ENCODE measurements at places on chromosomes 11 and 22.

DNA sequence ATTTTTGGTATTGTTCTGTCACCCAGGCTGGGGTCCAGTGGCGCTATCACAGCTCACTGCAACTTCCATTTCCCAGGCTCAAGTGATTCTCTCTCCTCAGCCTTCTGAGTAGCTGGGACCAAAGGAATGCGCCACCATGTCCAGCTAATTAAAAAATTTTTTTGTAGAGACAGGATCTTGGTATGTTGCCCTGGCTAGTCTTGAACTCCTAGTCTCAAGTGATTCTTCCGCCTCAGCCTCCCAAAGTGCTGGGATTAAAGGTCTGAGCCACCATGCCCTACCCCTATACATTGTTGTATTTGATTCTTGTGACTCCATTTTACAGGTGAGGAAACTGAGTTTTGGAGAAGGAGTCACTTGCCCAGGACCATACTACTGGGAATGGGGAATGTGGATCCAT lies 11.9 kb downstream of the KIAA1671 start:
- DNase-seq, result no peak

GRCh38 chr11:69201066-69201365 lies 45.3 kb downstream of the SMIM38 start:
- DNase-seq, result no peak

- DNase-seq, result no peak
These were observed 125.1 kb downstream of the BCR start for GRCh38 chr22:23305321-23305910.

DNA sequence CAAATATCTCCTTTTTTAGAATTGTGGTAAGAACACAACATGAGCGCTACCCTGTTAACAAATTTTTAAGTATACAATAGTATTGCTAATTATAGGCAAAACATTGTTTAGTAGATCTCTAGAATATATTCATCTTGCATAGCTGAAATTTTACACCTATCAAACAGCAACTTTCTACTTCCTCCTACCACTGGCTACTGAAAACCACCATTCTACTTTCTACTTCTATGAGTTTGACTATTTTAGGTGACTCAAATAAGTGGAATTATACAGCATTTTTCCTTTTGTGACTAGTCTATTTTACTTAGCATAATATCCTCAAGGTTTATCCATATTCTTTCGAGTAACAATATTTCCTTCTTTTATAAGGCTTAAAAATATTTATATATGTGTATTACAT lies 128.4 kb downstream of the FAM76B start:
- no peak for DNase-seq

DNA sequence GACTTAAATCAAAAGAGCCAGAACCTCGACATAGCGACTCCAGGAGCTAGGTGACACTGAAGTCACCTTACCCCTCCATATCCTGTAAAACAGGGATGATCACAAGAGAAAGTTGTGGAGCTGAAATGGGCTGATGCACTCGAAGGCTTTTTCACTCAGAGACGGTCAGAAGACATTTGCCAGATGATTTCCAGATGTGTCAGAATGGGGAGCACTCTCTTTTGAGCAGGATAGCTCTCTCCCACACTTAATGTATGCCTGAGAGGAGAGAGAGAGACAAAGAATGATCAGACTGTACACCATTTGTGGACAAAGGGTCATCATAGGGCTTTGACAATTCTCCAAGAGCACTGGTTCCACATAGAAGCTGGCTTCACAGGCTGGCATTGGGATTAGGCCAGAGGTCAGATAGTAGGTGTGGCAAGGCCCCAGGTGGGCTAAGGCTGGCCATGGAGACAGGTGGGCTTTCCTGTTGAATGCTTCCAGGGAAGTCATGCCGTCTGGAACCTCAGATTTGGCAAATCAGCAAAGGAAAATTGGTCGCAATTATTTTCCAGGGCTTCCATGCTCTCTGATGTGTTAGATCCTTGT lies 42.3 kb upstream of the ETS1 start:
- DNase-seq, result no peak

DNA sequence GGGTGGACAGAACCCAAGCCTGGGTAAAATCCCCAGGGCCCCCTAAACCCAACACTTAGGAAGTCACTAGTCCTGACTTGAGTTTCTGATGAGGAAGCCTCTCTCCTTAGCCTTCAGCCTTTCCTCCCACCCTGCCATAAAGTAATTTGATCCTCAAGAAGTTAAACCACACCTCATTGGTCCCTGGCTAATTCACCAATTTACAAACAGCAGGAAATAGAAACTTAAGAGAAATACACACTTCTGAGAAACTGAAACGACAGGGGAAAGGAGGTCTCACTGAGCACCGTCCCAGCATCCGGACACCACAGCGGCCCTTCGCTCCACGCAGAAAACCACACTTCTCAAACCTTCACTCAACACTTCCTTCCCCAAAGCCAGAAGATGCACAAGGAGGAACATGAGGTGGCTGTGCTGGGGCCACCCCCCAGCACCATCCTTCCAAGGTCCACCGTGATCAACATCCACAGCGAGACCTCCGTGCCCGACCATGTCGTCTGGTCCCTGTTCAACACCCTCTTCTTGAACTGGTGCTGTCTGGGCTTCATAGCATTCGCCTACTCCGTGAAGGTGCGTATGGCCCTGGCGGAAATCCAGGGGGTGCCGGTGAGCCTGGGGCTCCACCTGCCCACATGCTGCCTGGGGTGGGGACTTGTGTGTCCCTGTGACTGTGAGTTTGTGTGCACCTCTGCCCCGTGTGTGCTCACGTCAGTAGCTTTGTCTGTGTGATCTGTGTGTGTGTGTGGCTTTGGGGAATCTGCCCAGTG lies at the start of gene IFITM1:
IFITM1 (plus strand) TSS at position 254 of the 767 bp plus-strand sequence; CDS start at position 385, 131 bp downstream.
- no peak for DNase-seq

GRCh38 chr11:102457865-102458264 lies 5.3 kb upstream of the TMEM123 start:
- no peak for DNase-seq

- no peak for DNase-seq
These were observed 18.7 kb downstream of the SOX6 start for GRCh38 chr11:16337421-16338213.

DNA sequence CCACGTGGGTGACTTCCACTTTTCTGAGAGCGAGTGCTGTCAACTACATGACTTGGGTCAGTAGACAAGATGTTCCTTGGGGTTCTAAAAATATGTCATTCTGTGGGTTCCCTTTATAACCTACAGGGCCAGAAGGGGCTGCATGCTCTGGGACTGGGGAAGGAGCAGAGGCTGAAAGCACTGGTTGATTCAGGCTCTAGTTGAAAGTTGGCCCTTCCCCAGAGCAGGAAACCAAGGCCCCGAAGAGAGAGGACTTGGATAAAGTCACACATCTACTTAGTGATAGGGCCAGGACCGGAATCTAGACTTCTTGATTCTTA lies 9.9 kb downstream of the ADAMTS15 start:
- DNase-seq, result no peak

DNA sequence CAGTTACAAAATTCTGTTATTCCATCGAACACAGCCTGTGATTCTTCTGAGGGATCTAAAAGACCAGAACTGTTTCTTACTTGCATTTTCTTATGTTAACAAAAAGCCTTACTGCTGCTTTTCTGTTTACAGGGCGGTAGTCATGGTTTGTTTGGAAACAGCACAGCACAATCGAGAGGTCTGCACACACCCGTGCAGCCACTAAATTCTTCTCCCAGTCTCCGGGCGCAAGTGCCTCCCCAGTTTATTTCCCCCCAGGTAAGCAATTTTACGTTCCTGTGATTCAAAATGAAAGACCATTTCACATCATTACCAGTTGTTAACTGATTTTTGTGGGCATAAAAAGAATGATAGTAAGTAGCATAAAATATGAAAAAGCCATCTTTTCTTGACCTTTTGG lies 60.8 kb upstream of the ADSL start:
- DNase-seq, result no peak

- no peak for DNase-seq
These were observed 30.0 kb downstream of the PPP2R1B start for GRCh38 chr11:111736181-111736590.

DNA sequence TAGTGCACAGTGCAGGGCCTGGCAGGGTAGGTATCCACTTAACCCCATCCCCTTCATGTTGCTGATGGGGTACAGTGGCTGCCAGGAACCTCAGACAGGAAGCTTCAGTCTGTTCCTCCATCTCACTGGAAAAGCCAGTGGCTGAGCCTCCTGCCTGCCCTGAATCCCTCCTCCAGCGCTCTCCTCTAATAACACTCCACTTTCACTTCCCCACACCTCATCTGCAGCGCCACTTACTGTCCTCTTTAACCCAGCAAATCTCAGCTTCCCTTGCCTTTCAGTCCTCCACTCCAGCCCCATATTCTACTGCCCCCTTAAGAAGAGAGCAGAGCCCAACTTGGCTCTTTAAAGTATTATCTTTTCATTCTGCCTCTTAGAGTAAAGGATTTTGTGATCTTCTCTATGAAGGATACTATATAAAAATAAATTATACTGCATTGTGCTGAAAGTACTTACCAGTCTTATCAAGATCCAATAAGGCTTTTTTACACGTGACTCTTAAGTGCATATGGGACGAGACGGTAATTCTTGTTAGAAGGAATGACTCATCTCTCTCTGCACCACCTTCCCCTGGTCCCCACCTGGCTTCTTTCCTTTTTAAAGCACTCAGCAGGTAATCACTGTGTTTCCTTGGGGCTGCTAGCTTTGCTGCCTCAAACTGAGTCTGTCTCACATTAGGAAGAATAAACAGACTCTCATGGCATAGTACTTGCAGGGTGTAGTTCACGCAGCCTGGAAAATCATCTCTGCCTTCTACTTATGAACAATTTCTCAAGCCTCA lies 238.0 kb upstream of the NARS2 start:
- DNase-seq, result no peak

- DNase-seq, result no peak
These were observed 134.9 kb upstream of the ZC3H12C start for GRCh38 chr11:109958131-109958820.

DNA sequence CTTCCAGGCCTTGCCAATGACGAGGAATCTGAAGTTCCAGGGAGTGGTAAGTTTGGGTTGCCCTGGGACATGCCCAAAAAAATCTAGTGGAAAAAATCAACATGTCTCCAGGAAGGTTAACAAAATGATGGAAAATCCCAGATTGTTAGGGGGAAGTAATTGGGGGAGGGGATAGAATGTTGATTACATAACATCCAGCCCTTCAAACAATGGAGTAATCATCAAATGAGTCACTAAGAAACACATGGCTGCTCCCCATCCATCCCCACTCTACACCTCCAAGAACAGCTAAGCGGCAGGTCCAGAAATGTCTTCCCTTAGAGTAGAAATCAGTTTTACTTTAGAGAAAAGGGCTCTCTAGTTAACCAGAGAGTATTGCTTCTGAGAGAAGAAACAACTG lies 94.9 kb downstream of the ETS1 start:
- no peak for DNase-seq

DNA sequence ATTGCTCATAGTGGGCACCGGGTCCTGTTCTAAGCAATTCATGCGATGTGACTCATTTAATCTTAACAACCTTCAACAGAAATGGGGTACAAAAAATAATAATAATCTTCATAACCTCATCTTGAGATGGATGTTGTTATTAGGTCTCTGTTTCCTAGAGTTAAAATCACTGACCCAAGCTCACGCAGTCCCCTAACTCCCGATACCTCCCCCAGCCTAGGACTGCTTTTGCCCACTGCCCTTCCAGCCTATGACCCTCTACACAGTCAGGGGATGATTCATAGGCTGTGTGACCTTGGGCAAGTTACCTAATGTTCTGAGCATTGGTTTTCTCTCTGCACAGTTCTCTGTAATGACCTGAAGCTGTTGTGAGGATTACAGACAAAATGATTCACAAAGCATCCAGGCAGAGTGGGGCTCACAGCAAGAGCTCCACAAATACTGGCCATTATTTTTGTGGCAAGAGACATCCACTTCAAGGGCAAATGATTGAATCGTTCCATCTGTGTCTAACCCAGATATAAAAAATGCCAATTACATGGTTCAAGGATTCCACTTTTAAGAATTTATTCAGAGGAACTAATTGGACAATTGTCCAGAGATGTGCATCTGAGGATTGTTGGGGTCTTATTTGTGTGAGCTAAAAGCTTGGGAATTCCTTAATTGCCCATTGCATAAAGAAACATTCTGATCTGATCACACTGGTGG lies 20.0 kb downstream of the MTFP1 start:
- no peak for DNase-seq

DNA sequence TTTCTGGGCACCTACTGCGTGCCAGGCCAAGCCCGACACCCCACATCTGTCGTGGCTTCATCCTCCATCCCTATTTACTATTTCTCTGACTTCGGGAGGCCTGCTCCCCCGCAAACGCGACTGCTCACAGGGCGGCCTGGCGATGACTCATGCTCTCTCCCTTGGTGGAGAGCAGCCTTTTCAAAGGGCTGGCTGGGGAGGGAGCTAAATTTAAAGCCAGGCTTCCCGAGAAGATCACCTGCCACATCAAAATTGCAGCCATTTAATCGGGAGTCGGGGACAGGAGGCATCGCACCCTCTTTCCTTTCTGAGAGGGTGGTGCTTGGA lies 24.9 kb upstream of the SHISAL1 start:
- no peak for DNase-seq

DNA sequence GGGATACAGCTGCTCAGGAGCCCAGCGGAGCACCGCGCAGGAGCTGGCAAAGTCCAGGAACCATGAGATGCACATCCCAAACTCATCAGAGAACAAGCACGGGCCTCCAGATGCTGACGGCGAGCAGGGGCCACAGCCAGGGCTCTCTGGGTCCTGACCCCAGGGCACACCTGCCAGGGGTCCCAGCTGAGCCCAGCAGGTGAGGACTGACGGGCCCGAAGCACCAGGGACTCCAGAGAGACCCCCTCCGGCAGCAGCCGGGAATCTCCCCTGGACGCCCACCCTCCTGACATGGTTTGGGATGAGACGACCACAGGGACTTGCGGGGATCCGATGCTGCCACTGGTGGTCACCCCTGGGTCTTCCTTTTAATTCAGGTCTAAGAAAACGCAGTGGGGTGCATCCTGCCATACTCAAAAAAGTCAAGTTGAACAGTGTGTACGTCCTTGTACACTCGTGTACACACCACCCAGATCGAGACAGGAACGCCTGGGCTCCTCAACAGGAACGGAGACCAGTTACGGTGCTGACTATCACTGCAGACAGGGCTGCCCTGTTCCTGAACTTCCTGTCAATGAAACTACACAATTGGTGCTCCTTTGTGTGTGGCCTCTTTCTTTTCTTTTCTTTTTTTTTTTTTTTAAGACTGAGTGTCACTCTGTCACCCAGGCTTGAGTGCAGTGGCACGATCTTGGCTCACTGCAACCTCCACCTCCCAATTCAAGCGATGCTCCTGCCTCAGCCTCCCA lies 21.9 kb downstream of the TTLL8 start:
- DNase-seq, result no peak

- DNase-seq, result no peak
These were observed 90.1 kb downstream of the ETS1 start for GRCh38 chr11:128497061-128497775.

DNA sequence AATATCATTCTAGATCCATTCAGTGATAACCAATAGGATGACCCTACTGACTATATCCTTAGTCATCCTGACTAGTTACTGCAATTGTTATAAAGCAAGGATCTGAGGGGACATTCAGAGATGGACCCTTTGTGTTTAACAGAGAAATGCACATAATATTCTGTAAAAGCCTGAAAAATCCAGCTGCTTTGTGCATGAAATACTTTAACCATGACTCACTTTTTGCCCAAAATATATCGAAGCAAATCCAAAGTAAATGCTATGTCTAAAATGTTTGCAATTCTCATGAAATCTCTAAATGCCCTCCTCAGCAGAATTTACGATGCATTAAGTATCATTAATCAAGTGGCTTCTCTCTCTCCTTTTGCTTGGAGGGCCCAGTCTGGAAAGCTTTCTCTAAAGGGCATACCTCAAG lies 178.8 kb upstream of the MTMR2 start:
- no peak for DNase-seq

GRCh38 chr22:31144223-31144622 lies 3.9 kb upstream of the PLA2G3 start:
- DNase-seq, result no peak

GRCh38 chr11:18408558-18409291 lies 3.4 kb upstream of the LDHC start:
- DNase-seq, result no peak

Measured in stimulated activated CD4-positive, alpha-beta T cell treated with anti-CD3 and anti-CD28 coated beads, Interleukin-1b, Interleukin-23, amount 100 ng/mL, for 4 hours (primary cell).